ENCODE measurements at places on chromosomes 6 and 20. TPM values are rescaled to one million over a fixed set of nuclear protein-coding genes. Genes with fewer than 3 reads are reported as not detected.

DEFB123 gene
- total RNA-seq: not detected

- DNase-seq: no peak
Measured at GRCh38 chr6:140271759-140272377, 897.4 kb upstream of the CITED2 start.

TAGAP gene
- 1.2 TPM for total RNA-seq

CST4 gene
- total RNA-seq: not detected

DNA sequence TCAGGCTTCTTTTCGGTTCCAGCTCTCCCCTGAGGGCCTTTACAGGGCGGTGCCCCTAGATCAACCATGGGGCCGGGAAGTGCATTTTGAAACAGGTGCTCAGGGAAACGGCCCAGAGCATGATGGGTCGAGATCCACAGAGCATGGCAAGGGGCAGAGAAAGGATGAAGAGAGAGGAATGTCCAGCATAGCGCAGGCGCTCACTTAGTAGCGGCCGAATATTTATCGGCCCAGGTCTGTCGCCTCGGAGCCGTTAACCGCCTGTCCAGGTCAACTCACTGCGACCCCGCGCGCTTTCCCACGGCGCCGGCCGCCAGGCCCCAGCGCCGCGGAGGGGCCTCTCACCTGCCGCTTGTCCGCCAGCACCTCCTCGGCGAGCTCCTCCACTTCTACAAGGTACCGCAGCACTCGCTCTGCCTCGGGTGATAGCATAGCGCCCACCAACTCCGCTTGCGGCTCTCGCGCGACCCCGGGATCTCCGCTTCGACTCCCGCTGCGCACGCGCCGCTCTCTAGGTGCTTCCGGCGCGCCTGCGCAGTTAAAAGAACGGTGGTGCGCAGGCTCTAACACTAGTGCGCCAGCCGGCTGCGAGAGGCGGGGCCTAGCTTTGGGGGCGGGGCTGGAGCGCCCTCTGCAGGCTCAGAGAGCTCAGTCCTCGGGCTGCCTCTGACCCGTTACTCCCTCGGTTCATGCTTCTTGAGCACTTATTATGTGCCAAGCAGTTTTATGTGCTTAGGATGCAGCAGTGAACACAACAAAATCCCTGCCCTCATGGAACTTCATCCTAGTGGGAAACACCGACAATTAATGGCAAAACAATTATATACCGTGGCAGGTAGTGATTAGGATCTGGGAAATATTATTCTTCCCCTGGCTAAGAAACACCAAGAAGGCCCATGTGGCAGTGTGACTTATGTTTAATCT, at the start of gene PDRG1:
TSS of gene PDRG1 (minus strand) at position 517 of the 924 bp plus-strand sequence. CDS start at position 432, 85 bp downstream.
- DNase-seq: peak; percentile 96

GRCh38 chr6:130928158-130928912, 101.1 kb downstream of the SMLR1 start:
- no peak for DNase-seq

GRCh38 chr6:164928057-164928727, 381.2 kb downstream of the C6orf118 start:
- DNase-seq: no peak

CAGE1 gene
- not detected for total RNA-seq

DNA sequence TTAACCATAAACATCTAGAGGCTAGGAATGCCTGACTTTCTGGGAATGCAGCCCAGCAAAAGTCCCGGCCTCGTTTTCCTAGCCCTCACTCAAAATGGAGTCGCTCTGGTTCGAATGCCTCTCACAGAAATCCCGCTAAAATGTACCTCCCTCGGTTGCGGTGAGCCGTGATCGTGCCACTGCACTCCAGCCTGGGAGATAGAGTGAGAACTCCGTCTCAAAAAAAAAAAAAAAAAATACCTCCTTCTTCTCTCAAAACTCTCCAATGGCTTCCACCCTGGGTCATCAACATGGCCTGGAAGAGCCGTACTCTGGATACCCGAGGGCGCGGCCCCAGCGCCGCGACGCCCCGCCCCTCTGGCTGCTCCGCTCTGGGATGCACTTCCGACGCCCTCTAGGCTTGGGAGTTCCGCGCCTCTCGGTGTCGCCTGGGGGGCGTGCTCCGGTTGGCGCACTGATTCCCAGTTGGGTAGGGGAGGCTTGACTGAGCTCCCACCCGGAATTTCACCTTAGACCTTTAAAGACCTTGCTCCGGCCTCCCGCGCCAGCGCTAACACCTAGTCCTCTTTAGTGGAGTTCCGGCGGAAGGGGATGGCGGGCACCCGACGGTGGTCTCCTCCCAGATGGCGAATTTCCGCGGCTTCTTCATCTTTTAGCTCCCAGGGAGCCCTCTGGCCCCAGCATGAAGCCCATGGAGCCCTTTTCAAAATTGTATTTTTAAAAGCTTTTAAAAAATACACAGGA, 12.3 kb downstream of the HMGN4 start:
- peak; percentile 56 for DNase-seq

QKI gene
- 449 TPM for total RNA-seq

NKAIN4 gene
- not detected for total RNA-seq

DNA sequence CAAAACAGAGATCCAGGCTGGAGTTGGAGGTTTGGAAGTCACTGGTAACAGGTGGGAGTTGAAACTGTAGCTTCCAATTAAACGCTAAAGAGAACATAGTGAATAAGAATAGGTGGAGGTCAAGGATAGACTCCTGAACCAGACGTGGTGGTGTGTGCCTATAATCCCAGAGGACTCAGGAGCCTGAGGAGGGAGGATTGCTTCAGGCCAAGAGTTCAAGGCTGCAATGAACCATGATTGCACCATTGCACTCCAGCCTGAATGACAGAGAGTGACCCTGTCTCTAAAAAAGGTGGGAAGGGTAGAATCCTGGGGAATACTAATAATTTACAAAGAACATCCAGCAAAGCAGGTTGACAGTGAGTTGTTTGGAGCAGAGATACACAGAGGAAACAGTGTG, 13.6 kb downstream of the NRSN1 start:
- DNase-seq: no peak

GRCh38 chr6:116533233-116533957, 12.1 kb downstream of the TRAPPC3L start:
- no peak for DNase-seq

SMOC2 gene
- total RNA-seq: 14.4 TPM

DNA sequence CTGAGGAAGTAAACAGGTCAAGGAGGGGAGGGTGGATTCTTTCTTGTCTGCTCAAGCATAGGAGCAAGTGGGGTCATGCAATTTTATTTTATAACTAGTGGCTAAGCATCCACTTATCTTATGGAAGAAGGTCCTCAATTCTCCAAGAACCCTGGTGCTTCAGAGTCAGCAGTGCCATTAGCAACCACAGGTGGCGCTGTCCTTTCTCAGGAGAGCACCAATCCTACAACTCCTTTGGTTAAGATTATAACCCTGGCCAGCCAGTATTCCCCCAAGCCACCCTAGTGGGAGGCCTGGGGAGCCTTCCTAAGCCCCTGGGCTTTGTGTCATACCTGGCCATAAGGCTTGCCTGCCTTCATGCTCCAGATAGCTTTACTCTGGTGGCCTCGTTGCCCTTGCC, 60.7 kb downstream of the PCSK2 start:
- DNase-seq: no peak

DNA sequence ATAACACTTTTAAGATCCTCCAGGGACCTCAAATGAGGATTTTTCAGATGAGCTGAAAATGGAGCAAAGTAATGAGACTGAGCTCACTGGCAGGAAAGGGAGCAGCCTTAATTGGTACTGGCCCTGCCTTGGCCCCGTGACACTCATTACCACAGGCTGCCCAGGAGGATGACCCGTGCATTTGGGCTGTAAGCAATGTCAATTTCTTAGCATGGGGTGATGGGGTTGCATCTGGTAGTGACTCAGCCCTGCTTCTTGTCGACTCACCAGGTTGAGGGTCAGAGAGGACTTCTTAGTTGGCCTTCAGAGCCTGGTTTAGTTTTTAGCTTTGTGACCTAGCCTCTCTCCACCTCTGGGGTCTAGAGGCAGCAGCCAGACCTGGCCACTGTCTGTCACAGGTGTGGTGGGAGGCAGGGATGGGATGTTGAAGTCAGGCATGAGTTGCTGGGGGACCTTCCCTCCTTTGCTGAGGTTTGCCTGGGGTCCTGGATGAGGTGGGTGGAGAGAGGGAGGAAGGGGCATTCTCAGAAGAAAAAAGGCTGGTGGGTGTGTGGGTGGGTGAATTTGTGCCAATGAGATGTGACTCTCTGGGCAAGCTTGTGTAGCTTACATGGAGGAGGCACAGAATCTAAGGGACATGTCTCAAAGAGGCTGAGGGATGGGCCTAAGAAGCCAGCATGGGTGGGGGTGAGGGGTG, 25.9 kb upstream of the EPB41L1 start:
- DNase-seq: no peak

- peak; percentile 49 for DNase-seq
Measured at GRCh38 chr6:159969204-159969912, 476 bp downstream of the IGF2R start.

DNA sequence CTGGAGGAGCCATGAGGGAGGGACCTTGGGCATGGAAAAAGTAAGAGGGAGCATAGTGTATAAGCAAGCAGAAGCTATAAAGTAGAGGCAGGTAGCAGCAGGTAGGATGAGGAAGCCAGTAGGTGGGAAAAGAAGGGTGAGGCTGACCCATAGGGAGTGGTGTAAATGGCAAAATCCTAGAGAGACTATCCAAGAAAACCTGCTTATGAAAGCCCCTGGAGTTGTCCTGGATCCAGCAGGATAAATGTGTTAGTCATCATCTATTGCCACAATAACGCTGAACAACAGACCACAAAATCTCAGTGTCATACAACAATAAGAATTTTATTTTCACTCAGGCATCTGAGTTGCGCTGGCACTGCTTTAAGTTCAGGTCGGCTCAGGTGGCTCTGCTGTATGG, 30.2 kb downstream of the CHD6 start:
- no peak for DNase-seq

OR12D3 gene
- total RNA-seq: not detected

GRCh38 chr6:81589465-81590313, 162.8 kb downstream of the TENT5A start:
- DNase-seq: no peak

DNA sequence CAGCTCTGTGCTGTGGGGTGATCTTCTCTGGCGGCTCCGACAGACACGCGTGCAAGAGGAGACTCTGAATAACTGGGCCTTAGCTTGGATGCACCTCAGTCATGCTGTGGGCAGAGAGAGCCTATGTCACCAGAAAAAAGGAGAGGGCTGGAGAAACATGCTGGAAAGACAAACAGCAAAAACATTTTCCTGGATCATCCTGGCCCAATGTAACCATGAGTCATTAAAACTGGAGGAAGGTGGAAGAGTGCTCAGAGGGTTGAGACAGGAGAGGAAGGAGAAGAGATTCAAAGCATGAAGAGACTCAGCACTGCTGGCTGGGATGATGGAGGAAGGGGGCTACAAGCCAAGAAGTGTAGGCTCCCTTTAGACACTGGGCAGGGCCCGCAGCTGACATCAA, 292.0 kb downstream of the CDH26 start:
- DNase-seq: no peak

DNA sequence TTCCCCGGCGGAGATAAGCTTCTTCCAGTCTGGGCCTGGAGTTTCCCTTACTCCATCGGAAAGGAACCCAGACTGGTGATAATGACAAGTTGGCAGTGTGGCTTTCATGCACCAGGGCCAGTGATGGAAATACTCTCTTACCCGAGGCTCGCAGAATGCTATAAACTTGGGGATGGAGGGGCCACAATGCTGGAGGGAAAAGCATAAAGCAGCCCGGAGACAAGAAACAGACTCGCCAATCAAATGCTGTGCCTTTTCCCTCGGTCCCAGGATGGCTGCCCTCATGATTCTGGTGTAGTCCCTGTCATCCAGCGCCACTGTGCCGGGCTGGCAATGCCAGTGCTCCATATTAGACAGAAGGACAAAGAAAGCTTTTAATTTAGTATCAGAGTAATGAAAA, 325.6 kb downstream of the THBS2 start:
- DNase-seq: no peak

- DNase-seq: no peak
Measured at GRCh38 chr6:68642081-68642480, 7.0 kb downstream of the ADGRB3 start.

PGC gene
- not detected for total RNA-seq

DNA sequence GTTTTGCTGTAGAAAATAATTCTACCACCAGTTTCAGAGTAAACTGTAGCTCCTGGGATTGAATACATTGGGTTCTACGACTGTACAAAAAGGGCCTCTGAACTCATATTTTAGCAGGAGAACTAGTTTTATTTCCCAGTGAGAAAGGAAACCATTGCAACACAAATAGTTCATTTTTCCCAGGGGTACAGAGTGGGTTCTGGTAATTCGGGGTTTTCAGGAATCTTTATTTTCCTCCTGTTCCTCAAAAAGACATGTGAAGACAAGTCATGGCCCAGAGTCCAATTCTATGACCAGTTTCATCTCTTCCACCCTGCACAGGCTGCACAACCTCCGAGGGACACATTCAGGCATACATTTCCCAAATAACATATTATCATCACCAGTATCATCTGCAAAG, 222.1 kb downstream of the HIVEP2 start:
- no peak for DNase-seq

- DNase-seq: no peak
Measured at GRCh38 chr6:135382182-135382628, 115.3 kb downstream of the AHI1 start.

DNA sequence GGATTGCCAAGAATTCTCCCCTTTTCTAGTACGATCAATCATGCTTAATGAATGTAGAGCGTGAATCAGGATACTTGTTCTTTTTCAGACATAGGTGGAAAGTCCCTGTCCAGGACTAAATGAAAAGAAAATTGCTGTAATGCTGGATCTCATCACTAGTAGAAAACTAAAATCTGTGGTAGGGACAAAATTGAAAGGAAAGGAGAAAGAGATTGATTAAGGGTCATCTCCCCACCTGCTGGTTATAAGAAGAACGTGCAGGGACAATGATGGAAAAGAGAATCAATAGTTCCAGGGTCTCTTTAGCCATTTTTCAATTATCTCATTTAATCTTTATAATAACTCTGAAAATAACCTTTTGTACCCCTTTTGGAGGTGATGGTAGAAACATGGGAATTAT, 18.7 kb upstream of the HLA-DRB1 start:
- no peak for DNase-seq

DNA sequence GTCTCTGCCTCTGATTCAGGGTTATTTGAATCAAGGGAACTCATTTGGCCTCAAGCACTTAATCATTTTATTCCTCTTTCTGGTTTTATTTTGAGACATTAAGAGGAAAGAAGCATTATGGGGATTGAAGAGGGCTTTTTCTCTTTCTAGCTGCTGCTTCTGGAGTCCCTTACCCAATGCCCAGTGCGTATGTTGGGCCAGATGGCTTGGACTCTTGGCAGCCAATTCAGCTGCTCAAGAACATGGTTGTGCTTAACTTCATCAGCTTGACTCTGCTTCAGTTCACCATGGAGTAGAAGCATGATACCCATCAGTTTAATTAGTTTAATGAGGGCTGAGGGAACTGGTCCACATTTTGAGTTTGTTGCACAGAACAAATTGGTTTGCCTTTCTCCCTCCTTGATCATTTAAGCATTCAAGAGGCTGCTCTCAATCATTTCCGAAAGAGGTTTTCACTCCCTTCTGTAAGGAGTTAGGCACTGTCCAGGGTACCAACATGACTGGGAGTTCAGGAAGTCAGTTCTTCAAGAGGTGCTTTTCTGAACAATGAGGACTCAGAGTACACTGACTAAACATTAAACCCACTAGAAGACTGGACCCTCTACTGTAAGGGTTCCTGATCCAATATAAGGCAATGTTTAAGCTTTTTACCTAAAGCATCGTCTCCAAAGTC, 14.6 kb downstream of the PDYN start:
- DNase-seq: no peak

FAM83B gene
- 0.63 TPM for total RNA-seq

Data from left ventricle myocardium inferior (tissue), 1 donor.